ENCODE measurements at places on chromosomes 1 and 21.

GRCh38 chr1:77030401-77031105, 163.3 kb downstream of the ST6GALNAC5 start:
- no peak for DNase-seq

DNA sequence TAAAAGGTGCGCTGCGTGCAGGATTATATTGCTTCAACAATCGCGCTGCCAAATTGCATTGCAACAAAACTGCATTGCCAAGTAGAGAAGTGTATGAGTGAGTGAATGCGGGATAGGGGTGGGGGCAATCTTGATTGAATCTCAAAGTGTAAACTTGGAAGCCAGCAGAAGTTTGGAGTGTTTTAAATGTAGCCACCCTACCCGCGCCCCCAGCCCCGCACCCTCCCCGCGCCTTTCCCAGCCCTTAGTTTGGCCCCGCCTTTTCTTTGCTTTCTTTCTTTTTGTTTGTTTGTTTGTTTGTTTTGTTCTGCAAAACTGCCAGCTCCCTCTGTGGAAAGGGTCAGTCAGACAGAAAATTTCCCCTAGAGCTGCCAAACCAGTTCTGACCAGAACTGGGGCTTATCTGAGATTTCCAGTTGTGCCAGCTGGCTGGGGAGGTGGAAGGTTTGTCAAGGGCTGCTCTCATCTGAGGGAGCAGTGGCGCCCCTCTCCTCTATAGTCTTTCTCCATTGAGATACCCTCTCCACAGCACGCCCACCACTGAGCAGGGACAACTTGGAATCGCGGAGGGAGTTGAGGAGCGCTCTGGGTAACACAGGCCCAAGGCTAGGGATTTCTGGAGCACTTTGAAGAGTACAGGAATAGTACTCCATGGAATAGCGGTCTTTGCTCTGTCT, 666 bp upstream of the BEND5 start:
- DNase-seq = no peak

DNA sequence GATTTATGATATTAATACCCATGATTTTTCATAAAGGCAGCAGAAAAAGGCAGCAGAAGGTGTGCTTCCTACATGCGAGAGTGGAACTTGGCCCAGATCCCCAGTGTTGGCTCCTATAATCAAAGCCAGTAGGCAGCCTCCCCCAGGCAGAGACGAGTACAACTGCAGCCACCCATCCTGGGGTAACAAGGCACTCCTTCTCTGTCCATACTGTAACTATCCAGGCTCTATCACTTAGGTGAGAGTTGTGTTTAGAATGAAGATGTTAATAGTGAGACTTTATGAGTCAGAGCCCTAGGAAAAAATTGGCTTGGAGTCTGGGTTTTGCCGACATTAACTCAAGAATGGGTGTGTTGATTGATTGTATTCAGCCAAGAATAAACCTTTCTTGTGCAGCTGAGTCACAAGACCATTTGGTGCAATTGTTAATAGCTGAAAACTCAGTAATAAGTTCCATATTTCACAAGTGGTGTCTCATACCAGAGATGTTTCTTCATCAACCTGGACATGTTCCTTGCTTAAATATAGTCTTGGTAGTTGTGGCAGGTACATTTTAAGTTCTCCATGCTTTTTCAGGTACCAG, 322.3 kb downstream of the DUSP10 start:
- no peak for DNase-seq

- DNase-seq = no peak
Observed at GRCh38 chr1:169928438-169929209, 34.9 kb upstream of the SCYL3 start.

DNA sequence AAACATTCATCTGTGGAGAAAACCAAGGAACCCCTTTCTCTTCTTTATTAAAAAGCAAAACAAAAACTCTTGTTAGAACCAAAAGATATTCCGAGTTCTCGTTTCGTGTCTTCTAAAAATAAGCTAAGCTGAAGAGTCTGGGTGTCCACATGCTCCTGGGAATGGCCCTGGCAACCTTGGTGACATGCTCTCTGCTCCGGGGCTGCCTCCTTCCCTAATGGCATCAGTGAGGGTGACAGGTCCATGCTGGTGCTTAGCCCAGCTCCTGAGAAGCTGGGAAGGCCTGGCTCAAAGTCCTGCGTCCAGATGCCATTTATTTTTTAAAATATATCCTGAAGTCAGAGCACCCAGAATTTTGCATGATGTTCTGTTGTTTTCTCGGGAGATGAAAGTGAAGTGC, 24.6 kb upstream of the TRAPPC10 start:
- no peak for DNase-seq

- DNase-seq = no peak
Observed at GRCh38 chr1:205917466-205918238, 25.6 kb downstream of the SLC26A9 start.

- DNase-seq = no peak
Observed at GRCh38 chr1:107803579-107803978, 161.4 kb downstream of the VAV3 start.

- no peak for DNase-seq
Observed at GRCh38 chr1:21298981-21299391, 8.7 kb upstream of the ECE1 start.

- no peak for DNase-seq
Observed at GRCh38 chr1:98352378-98352777, 309.1 kb upstream of the SNX7 start.

- DNase-seq = no peak
Observed at GRCh38 chr1:228882771-228883450, 147.6 kb downstream of the RHOU start.
